Vagina (tissue), 2 donors: ENCODE measurements at places on chromosomes 13 and 19.

DNA sequence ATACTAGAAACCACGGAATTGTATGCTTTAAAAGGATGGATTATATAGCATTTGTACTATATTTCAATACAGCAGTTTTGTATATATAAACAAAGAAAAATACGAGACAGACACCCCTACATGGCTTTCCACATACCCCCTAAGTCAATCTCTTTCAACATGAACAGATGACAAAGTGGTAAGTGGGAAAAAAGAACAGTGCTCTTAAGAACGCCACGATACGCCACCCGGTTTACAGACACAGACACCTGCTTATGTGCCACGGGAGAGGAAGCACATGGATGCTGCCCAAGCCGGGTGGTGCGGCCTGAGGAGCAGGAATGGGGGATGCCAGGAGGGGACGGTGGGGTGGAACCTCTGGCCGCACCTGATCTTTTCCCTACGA is 8.1 kb downstream of the CAPS start:
- no peak for DNase-seq
- no peak overlapping the region for H3K4me3 ChIP-seq
- no peaks in the 10 kb centered on the region for H3K27me3 ChIP-seq
- no peaks in the 10 kb centered on the region for H3K36me3 ChIP-seq

GRCh38 chr13:31000889-31001288 is 68.4 kb downstream of the TEX26 start:
- no peaks in the 10 kb centered on the region for H3K27me3 ChIP-seq
- no peak overlapping the region for H3K4me3 ChIP-seq
- H3K27ac ChIP-seq, result no peak overlapping the region
- peaks cover 17% of the 10 kb centered on the region for H3K4me1 ChIP-seq
- DNase-seq, result no peak

DNA sequence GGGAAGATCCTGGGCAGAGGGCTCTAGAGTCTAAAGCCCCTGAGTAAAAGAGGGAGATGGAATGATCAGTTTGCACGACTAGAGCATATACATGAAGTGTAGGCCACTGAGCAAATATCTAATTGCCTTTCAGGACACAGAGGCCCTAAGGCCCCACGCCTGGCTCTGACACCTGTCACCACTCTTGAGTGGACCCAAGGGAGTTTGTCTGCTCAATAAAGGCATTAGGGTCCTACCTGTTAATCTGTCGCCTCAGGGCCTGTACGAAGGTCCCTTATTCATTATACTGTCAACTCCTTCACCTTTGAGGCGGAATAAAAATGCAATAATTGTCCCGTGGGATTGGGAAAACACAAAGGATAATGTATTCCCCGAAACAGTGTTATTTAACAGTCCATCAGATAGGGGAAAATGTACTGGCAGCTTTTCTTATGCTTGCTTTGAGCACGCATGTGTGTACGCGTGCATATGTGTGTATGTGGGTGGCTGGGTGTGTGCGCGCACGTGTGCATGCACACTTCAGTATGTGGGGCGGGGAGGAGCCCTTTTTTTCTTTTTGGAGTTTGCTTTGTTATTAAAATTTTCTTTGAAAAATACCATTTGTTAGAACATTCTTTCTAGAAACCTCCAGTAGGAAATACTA is 161.8 kb upstream of the SERP2 start:
- no peak for DNase-seq
- H3K4me3 ChIP-seq, result no peak overlapping the region
- H3K27me3 ChIP-seq, result no peaks in the 10 kb centered on the region

- no peak for DNase-seq
- peaks cover 7% of the 10 kb centered on the region for H3K4me1 ChIP-seq
- H3K4me3 ChIP-seq, result no peak overlapping the region
- no peak overlapping the region for H3K27ac ChIP-seq
Measured at GRCh38 chr13:80901530-80901929, 560.6 kb upstream of the SPRY2 start.

- DNase-seq, result no peak
- no peaks in the 10 kb centered on the region for H3K4me1 ChIP-seq
- no peak overlapping the region for H3K4me3 ChIP-seq
- H3K27me3 ChIP-seq, result no peaks in the 10 kb centered on the region
Measured at GRCh38 chr19:41698746-41699230, 9.6 kb upstream of the CEACAM5 start.

DNA sequence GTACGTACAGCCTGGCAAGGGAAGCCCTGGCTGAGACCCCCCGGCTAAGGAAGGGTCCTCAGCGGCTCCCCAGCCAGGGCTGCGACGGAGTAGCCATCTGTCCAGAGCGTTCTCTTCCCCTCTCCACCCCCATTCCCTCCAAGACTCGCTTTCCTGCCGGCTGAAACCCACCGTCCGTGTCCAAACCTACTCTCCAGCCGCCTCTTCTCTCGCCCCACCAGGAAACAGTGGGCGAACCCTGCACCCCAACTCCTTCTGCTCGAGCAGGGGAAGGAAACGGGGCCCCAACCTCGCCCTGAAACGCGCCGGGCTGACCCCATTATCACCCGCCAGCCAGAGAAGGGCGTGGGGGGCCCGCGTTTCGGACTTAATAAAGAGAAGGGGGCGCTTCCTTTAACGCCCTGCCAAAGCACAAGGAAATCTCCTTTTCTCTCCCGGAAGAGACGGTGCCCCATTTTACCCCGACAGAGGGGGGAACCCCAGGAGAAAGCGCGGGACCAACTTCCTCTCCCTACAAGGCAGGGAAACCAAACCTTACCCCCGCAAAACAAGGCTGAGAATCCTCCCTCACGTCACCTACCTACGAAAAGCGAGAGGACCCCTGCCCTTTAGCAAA is 2.5 kb downstream of the ZC3H4 start:
- H3K27me3 ChIP-seq, result no peaks in the 10 kb centered on the region
- no peak for DNase-seq

DNA sequence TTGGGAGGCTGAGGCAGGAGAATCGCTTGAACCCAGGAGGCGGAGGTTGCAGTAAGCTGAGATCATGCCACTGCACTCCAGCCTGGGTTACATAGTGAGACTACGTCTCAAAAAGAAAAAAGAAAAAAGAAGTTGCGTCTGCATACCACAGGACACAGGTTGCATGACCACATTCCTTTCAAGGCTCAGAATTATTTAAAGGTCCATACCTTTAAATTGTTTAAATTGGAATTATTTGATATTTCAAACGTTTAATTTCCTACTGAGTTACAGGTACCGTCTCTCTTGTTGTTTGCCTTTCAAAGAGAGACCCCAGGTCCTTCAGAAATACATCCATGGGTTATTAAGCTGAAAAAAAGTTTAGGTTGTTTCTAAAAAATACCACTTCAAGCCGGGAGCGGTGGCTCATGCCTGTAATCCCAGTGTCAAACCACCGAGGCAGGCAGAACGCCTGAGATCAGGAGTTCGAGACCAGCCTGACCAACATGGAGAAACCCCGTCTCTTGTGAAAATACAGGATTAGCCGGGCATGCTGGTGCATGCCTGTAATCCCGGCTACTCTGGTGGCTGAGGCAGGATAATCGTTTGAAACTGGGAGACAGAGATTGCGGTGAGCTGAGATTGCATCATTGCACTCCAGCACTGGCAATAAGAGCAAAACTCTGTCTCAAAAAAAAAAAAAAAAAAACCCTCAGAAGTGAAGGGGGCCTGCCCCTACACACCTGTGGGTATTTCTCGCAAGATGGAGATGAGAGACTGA is 18.6 kb downstream of the ZNF816 start:
- H3K27ac ChIP-seq, result peak overlapping the region; percentile 79
- no peak overlapping the region for H3K4me3 ChIP-seq
- no peak for DNase-seq
- H3K27me3 ChIP-seq, result no peaks in the 10 kb centered on the region

DNA sequence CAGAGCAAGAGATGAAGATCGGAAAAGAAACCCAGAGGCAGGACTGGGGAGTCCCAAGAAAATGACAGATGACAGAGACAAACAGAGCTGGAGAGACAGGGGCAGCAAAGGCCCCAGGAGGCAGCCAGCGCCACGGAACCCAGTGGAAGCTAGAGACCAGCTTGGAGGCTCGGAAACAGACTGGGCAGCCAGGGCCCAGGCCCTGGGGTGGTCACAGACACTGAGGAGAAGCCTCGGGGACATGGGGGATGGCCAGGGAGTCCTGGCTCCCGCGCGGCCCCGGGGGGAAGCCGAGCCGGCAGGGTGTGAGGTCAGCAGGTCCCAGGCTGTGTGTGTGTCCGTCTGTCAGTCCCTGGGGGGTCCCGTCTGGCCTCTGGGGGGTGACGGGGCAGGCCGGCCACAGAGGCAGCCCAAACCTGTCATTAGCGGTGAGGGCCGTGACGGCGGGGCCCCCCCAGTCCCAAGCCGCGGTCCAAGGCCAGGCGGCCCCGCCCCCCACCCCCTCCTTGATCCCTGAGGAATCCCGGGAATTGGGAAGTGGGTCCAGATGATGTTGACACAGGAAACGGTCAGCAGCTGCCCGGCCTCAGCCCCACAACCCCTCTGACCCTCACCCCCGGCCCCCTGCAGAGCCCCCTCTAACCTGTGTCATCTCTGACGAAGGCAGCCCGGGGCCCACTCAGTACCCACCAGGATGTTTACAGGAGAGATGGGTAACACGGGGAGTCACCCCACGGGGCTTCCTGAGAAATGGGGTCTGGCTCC is 2.5 kb upstream of the TMEM190 start:
- DNase-seq, result no peak
- H3K27me3 ChIP-seq, result peaks cover 8% of the 10 kb centered on the region
- H3K4me1 ChIP-seq, result peaks cover 20% of the 10 kb centered on the region

DNA sequence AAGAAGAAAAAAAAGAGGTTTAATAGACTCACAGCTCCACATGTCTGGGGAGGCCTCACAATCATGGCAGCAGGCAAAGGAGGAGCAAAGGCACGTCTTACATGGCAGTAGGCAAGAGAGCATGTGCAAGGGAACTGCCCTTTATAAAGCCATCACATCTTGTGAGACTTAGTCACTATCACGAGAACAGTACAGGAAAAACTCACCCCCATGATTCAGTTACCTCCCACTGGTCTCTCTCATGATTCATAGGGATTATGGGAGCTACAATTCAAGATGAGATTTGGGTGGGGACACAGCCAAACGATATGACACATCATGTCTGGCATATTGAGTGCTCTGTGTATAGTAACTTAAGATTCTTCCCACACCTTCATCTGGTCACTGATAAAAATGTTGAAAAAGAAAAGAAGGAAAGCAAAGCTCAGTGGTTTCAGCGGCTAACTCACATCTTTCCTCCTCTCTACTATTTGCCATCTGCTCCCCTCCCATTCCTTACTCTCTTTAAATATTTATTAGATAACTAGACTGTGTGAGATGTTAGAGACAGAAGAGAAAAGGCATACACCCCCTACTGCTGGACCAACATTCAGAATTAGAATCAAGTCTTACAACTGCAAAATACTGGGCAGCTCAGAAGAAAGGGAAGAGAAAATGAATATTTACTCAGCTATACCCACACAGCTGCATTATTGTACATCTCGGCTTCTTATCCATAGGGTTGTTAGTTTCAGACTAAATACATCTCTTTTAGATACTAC is 60.1 kb upstream of the AKAP11 start:
- no peak overlapping the region for H3K4me3 ChIP-seq
- no peaks in the 10 kb centered on the region for H3K36me3 ChIP-seq
- H3K4me1 ChIP-seq, result no peaks in the 10 kb centered on the region
- H3K27me3 ChIP-seq, result no peaks in the 10 kb centered on the region

DNA sequence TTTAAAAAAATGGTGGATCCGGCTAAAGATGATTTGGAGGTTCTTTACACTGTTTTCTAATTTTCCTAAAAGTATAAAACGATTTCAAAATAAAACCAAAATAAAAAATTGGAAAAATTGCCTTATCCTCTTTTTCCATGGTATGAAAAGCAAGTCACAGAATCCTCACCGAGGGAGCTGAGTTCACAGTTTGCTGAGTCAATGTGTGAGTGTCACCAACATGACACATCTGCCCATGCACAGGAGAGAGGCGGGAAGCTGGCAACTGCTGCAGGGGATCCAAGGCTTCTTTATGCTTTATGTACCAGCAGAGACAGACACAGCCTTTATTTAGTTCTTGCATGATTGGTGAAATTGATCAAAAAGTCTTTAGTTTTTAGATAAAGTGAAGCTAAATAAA is 157.8 kb downstream of the TNFSF13B start:
- DNase-seq, result no peak
- no peak overlapping the region for H3K4me3 ChIP-seq
- H3K27ac ChIP-seq, result no peak overlapping the region
- no peaks in the 10 kb centered on the region for H3K27me3 ChIP-seq

DNA sequence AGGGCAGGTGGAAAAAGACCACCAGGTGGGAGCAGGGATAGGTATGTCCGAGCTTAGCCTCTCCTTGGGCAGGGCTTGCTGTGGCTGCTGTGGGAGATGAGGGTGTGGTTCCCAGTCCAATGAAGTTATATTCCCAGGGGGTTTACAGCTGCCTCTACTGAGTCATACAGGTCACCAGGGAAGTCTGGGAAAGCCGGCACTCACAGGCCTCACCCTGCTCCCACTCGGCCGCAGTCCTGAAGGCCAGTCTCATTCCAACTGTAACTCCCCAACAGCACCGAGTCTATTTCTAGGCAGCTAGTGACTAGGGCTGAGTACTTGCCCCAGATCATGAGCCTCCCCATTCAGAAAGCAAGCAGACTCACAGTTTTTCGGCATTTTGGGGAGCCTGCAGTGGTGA is 77.1 kb downstream of the FNDC3A start:
- no peaks in the 10 kb centered on the region for H3K27me3 ChIP-seq
- H3K4me3 ChIP-seq, result no peak overlapping the region
- H3K36me3 ChIP-seq, result no peaks in the 10 kb centered on the region

DNA sequence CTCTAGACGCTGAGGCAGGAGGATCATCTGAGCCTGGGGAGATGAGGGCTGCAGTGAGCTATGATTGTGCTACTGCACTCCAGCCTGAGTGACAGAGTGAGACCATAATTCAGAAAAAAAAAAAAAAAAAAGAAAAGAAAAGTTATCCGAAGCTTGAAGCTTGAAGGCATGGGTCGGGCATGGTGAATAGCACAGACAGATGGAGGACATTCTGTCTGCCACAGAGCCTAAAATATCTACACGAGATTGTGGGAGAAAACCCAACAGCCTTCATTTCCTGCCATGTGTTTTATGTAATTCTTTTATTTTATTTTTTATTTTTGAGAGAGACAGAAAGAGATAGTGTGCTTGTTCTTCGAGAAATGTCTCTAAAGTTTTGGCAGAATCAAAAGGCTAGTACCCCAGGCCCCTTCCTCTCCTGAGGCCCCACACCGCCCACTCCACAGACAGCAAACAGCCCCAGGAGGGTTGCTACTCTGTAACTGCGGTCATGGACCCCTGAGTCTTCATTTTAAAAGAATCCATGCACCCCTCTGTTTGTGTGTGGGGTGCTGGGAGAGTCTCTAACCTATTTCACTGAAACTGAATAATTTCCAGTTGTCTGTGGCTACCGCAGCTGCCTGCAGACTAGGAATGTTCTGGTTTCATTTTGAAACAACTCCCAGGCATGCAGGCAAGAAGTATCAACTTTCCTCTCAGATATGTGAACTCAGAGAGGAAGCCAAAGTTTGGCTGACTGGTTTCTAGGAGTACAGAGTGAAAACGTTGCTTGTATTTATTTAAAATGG is 38.4 kb upstream of the RCBTB2 start:
- H3K4me1 ChIP-seq, result peaks cover 69% of the 10 kb centered on the region
- H3K27ac ChIP-seq, result peak overlapping the region; percentile 88
- peak overlapping the region; percentile 24 for H3K4me3 ChIP-seq
- H3K27me3 ChIP-seq, result no peaks in the 10 kb centered on the region
